GF-D8 (cell line): ENCODE measurements at places on chromosomes 7 and 10.
A peak's percentile ranks its signal among the peaks of the same experiment; 100 is the strongest.

- no peak for DNase-seq
Measured at GRCh38 chr10:37057261-37057660, 68.1 kb upstream of the ANKRD30A start.

DNA sequence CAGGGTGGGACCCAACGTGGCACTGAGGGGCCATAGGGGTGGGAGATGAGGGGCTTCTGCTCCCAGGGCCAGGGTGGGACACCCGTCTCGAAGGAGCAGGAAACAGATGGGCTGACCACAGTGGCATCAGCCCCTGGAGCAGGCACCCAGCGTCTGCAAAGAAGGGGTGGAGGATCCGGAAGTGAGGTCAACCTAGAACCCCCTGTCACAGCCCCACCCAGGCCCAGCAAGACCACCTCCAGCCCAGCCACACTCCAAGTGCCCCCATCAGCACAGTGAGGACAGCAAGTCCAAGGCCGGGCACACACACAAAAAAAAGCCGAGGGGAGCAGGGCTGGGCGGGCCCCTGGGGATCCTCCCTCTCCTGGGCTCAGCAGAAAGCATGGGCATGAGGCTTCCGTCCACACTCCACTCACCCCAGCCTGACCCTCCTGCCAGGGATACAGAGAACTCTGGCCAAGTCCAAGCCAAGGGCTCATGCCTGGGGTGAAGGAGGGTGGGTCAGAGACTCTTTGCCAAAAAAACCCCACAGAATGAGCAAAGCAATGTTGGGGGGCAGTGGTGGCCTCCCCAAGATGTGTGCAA is 111.0 kb downstream of the FOXL3 start:
- DNase-seq, result no peak

DNA sequence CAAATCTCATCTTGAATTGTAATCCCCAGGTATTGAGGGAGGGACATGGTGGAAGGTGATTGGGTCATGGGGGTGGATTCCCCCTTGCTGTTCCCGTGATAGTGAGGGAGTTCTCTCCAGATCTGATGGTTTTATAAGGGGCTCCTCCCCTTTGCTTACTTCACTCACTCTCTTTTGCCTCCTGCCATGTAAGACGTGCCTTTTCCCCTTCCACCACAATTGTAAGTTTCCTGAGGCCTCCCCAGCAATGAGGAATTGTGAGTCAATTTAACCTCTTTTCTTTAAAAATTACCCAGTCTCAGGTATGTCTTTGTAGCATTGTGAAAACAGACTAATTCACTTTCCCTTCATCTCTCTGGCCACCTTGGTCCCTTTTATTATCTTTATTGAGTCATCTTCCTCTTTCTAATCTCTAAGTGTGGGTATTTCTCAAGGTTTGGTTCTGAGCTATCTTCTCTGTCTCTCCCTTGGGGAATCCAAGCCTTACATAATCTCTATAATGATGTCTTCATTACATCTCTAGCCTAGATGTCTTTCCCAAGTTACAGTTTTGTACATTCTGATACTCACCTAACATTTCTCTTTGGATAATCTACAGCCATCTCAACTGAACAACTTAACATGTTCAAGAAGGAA is 99.1 kb upstream of the JCAD start:
- DNase-seq, result peak; percentile 28

DNA sequence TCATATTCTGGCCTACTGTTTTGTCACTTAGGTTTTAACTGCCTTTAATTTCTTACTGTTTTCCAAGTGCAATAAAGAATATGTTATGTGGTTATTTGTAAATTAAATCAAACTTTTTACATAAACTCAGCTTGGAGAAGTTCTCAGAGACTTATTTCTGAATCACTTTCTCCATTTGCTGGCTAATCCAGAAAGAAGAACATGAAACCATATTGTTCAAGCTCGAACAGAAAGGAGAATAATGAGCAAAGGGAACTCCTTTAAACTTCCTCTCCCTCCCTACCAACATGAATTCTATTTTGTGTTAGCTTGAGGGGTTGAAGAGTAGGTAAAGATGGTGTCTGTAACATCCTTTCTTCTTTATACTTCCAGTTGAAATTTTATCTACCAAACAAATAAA is 52.3 kb downstream of the SHTN1 start:
- no peak for DNase-seq

- DNase-seq, result no peak
Measured at GRCh38 chr10:66929375-66929774, 3.5 kb downstream of the LRRTM3 start.

GRCh38 chr10:58334817-58335305 is at the start of gene UBE2D1:
TSS of gene UBE2D1 (plus strand) at chr10:58335006. CDS start at chr10:58335202, 196 bp downstream.
- DNase-seq, result peak; percentile 45

GRCh38 chr10:103828107-103828506 is 27.3 kb downstream of the SH3PXD2A start:
- DNase-seq, result no peak

- DNase-seq, result no peak
Measured at GRCh38 chr10:64619102-64619501, 1097.9 kb downstream of the REEP3 start.

GRCh38 chr10:130439766-130440165 is 303.6 kb downstream of the GLRX3 start:
- no peak for DNase-seq
